Activated T-cell treated with anti-CD3 and anti-CD28 coated beads, Interleukin-2, amount 50 U/mL, for 24 hours (primary cell): ENCODE measurements at places on chromosomes 5 and 9.

GRCh38 chr5:116702776-116703175 lies 128.2 kb upstream of the SEMA6A start:
- no peak for DNase-seq

DNA sequence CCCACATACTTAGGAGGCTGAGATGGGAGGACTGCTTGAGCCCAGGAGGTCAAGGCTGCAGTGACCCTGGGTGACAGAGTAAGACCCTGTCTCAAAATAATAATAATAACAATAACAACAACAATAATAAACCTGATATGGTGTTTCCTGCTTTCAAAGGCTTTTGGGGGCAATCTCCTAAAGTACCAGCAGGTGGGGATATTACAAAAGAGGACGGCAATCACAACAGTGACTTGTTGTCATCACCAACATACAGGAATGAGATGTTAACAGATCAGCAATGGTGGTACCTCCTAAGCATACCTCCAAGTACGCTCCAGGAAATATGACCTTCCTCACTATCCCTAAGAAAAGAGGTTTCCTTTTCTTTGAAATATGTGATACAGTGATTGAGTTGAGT lies 91.1 kb upstream of the RNF180 start:
- DNase-seq = no peak

DNA sequence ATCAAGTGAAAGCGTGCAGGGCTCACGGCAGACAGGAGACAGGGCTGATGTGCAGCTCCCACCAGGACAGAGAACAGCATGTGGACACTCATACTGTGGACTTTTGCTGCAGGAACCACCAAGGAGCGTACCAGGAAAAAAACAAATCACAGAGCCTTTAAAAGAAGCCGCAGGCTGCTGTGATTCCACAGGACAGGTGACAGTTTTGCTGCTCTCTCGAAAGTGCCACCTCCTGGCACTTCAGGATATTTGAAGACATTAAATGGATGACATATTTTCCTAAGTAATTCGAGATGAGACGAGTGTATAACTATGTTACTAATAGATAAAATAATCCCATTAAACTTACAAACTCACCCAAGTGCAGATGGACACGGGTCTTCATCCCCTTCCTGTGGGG lies 29.3 kb downstream of the ZDHHC11 start:
- DNase-seq = no peak

- no peak for DNase-seq
Observed at GRCh38 chr5:173291722-173292658, 36.2 kb downstream of the STC2 start.

DNA sequence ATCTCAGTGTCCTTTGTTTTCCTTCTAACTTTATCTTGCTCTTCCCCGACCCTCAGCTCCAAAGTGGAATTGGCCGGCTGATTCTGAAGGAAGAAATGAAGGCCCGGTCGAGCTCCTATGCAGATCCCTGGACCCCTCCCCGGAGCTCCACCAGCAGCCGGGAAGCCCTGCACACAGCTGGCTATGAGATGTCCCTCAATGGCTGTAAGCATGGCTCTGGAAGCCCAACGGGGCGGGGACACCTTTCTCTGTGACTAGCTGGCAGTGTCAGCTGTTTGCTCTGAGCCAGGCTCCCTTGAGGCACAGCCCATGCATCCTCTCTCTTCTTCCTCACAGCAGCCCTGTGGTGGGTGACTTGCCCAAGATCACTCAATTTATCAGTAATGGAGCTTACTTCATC lies 23.9 kb upstream of the AFAP1L1 start:
- DNase-seq = no peak

GRCh38 chr9:135085830-135086546 lies 1.5 kb upstream of the OLFM1 start:
- DNase-seq = peak; percentile 62

- no peak for DNase-seq
Observed at GRCh38 chr5:125274938-125275724, 528.7 kb upstream of the ZNF608 start.

DNA sequence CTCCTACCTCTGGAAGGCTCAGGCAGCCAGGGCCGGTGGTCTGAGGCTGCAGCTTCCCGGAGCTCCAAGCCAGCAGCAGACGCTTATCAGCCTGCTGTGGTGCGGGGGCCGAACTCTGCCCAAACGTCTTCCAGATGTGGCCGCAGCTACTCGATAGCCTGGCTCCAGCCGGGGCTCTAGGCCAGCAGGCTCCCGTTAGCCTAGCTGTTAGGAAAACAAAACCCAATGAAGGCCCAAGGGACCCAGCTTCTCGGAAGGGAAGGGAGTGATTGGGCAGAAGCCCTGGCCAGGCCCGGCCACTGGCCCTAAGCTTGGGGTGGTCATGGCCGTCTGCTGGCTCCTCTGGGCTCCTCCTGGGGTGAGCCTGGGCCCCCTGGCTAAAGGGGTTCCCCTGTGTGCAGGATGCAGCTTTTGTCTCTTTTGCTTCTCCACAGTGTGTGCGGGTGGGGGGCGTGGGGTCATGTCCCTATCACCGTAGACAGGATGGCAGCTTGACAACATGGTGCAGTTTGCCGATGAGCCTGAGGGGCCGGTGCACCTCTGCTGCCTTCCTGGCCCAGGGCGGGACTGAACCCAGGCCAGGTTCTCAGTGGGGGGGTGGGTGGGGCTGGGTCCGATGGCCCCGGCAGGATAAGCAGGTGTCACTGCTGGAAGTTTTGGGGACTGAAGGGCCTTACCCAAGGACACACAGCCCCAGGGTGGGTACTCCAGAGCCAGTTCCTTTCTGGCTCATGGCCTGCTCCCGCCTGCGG lies 18.7 kb downstream of the MYMK start:
- DNase-seq = no peak

DNA sequence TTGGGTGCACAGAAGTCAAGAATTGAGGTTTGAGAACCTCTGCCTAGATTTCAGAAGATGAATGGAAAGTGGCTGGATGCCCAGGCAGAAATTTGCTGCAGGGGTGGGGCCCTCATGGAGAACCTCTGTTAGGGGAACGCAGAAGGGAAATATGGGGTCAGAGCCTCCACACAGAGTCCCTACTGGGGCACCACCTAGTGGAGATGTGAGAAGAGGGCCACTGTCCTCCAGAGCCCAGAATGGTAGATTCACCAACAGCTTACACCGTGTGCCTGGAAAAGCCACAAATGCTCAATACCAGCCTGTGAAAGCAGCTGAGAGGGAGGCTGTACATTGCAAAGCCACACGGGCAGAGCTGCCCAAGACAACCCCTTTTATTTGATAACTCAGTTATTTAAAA lies 383.5 kb downstream of the TLE4 start:
- DNase-seq = no peak

DNA sequence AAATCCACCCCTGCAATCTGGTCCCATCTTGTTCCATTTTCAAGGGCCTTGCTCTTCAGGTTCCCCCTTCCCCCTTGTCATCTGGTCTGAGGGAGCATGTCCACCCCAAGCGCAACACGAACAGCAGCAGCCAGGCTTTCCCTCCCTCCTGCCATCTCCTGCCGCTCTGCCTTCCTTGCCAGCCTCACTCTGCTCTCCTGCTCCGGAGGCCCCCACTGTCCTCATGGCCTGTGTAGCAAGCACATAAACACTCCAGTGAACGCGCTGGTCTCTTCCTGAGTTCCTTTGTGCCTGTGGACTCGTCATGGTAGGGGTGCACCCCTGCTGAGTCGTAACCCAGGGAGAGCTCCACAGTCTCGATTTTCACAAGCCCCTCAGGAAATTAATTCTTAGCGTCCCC lies 29.9 kb downstream of the TENT4A start:
- no peak for DNase-seq

- no peak for DNase-seq
Observed at GRCh38 chr5:128038643-128039042, 44.9 kb upstream of the SLC12A2 start.

DNA sequence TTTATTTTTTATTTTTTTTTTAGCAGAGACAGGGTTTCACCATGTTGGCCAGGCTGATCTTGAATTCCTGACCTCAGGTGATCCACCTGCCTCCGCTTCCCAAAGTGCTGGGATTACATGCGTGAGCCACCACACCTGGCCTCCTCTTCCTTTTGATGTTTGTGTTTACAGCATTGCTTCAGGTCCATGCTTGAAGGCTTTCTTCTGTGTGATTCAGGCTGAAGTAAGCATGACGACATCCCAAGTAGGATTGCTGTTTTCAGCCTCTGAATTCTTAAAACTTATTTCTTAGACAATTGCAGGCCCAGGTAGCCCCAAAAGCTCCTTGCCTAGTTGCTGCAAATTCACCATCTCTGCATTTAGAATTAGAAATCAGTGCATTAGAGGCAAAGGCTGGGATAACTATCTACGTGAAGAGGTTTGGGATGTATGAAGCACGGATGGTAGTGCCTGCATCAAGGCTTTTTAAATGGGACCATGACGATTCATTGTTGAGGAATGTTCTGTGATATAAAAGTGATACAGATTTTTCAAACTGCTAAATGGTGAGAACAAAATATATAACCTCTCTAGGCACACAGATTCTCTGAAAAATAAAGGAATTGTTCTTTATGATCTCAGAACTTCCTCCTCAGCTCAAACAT lies 3.0 kb upstream of the ETF1 start:
- DNase-seq = no peak

DNA sequence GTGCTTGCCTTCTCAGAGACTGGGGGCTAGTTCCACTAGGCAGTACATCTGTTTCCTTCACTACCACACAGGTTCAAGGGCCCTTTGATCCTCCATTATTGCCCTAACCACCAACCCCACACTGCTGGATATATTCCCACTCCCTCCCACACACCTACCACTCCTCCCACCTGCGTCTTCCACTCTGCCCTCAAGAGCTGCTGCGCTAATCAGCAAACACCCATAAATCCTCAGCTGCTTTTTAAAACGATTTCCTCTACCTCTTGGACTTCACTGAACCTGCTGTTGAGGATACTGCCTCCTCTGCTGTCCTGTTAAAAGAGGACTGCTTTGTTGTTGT lies 120.9 kb downstream of the MAPKAP1 start:
- DNase-seq = no peak

- DNase-seq = no peak
Observed at GRCh38 chr9:131043087-131043486, 34.1 kb downstream of the LAMC3 start.

- DNase-seq = no peak
Observed at GRCh38 chr5:122413722-122414121, 101.7 kb downstream of the SNCAIP start.

- no peak for DNase-seq
Observed at GRCh38 chr5:8813180-8813579, 732.7 kb downstream of the SEMA5A start.

DNA sequence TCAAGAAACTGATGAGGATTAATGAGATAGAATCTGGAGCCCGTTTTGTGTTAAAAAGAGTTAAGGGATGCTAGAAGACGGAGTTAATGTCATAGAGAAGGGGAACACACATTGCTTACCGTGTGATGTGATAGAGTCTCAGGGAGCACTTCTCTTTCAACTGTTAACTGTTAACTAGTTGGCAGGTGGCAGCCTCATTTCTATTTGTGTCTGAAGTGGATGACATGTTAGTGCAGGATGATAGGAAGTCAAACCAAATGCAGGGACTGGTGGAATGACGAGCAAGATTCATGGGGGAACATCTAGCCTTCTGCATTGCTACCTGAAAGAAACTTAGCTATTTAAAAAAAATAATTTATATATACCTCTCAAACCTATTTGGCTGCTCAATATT lies 222.7 kb downstream of the MAST4 start:
- no peak for DNase-seq

GRCh38 chr5:7094626-7095025 lies 301.3 kb upstream of the ADCY2 start:
- DNase-seq = no peak

- DNase-seq = no peak
Observed at GRCh38 chr5:126096442-126097006, 326.7 kb upstream of the GRAMD2B start.

DNA sequence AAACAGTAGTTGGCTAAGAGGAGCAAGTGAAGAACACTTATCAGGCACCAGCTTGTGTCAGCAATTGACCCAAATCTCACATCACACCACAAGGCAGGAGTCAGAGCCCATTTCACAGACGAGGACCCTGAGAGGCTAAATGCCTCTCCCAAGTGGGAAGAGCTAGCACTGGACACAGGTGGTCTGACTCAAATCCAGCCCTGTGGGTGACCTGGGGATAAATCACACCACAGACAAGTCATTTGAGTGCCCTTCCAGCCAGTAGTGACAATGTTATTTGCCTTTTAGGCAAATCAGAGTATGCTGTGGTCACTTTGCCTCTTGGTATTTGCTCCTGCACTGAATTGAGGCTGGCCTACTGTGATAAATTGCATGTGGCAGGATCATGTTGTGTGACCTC lies 138.7 kb downstream of the SYK start:
- no peak for DNase-seq

GRCh38 chr9:109653470-109653869 lies 126.5 kb upstream of the PALM2AKAP2 start:
- DNase-seq = no peak
